Stimulated activated CD4-positive, alpha-beta T cell treated with anti-CD3 and anti-CD28 coated beads, Interleukin-4, amount 100 ng/mL, for 48 hours (primary cell): ENCODE measurements at places on chromosomes 6 and 20.
A peak's percentile ranks its signal among the peaks of the same experiment; 100 is the strongest.

DNA sequence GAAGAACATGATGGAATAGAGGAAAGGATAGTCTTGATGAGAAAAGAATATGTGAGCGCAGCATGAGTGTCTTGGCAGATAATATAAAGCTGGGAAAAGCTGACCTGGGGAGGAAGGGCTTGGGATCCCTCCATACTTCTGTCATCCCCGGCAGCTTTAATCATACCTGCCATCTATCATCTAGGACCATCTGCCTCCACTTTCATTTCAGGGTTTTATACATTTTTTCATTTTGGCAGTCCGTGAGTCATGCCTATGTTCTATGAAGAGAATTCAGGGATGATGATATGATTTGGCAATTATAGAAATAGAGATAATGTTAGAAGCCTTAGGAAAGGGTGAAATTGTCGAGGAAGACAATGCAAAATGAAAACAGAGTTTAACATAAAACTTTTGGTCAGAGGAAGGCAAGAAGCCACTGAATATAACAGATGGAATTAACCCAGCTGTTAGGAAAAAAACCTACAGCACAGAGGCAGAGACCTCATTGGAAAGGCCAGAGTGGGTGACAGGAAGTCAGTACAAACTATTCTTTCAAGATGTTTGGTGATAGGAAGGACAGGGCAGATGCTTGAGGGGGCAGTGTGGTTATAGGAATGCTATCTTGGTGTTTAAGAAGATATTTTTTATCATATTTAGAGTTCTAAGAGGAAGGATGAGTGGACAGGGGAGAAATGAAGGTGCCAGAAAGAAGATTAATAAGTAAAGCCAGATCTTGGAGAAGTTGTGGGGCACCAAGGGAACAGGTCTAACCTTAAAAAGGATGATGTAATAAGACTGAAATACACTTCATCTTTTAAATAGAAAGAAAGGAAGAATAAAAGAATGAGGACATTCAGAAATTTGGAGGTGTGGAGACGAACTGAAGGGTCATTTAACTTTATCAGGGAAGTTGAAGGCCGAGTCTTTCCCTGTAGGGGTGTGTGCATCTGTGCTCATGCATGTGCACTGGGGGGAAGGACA lies 37.8 kb downstream of the MARCKS start:
- no peak for DNase-seq

DNA sequence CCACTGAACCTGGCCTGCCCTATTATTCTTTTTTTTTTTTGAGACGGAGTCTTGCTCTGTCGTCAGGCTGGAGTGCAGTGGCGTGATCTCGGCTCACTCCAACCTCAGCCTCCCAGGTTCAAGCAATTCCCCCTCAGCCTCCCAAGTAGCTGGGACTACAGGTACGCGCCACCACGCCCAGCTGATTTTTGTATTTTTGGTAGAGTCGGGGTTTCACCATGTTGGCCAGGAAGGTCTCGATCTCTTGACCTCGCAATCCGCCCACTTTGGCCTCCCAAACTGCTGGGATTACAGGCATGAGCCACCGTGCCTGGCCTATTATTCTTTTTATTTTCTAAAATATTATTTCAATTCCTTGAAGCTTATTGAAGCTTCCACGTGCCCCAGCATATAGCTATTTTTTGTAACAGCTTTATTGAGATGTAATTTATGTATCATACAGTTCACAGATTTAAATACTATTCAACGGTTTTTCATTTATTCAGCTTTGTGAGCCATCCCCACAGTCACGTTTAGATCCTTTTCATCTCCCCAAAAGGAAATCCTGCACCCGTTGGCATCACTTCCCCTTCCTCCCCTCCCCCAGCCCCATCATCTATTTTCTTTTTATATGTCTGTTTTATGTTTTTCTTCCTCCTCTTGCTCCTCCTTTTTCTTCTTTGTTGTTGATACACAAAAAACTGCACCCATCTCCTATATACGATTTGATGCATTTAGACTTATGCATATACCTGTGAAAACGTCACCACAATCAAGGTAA lies 13.5 kb upstream of the MDFI start:
- DNase-seq: no peak

- no peak for DNase-seq
Observed at GRCh38 chr20:61815176-61815575, 250.5 kb downstream of the TAF4 start.

DNA sequence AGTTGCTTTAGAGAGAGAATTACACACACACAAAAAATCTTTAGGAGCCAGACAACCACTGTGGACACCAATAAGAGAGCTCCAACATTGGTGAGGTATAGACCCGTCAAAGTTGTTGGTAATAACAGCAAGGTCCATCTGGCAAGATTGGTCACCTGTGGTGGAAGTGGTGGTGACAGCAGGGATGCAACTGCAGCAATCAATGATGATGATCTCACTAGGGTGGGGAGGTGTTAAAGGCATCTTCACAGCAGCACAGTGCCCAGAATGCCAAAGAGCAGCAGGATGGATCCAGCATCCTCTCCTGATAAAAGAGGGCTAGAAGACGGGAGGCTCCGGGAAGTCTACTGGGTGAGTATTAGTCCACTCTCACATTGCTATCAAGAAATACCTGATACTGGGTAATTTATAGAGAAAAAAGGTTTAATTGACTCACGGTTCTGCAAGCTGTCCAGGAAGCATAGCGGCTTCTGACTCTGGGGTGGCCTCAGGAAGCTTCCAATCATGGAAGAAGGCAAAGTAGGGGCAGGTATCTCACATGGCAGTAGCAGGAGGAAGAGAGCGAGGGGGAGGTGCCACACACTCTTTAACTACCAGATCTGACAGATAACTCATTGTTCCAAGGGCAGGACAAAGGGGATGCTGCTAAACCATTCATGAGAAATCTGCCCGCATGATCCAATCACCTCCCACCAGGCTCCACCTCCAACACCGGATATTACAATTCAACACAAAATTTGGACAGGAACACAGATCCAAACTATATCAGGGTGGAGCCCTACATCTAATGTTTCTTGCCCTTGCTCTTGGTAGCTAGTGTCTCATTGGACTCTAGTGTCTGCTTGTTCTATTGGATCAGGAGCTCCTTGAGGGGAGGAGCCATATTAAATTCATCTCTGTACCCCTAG lies 48.9 kb downstream of the KLHL31 start:
- DNase-seq: no peak

GRCh38 chr20:1472556-1473245 lies 6.1 kb upstream of the NSFL1C start:
- DNase-seq: no peak

DNA sequence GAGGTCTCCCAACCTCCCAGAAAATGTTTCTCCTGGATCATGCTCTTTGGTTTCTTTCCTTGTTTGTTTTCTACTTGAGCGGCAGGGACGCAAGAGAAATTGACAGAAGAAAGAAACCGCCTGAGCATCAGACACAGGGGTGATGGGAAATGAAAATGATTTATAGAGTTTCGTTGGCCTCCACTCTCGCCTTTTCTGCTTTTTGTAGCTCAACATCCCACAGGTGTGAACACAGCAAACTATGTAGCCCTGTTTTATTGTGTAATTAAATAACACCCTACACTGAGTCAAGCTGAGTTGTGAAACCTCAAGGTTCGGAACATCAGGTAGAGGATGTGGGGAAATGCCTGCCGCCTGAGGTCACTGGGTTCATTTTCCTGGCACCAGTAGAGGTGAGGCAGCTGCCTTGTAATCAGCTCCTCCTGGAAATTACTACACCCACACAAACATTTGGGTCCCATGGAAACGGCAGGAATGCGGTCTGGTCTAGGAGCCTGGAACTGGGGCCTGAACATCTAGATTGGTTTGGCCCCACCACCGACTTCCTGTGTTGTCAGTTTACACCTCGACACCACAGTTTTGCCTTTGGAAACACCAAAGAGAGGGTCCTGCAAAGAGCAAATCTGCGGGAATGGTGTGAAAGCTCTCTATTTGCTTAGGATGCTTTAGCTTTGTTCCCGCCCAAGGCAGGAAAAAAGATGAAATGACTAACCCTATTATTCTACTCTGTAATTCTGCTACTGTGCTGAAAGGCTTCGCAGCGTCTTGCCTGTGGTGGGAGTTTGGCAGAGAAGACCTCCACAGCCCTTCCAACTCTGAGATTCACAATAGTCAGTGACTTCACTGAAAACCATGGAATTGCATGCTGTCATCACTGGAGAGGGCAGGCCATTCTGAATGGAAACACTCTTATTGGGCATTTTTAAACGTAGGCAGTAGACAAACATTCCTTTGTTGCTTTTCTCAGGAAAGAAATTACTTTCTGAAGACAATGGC lies 53.0 kb downstream of the ADAT2 start:
- DNase-seq: no peak

GRCh38 chr20:47262365-47263013 lies 94.0 kb downstream of the ZMYND8 start:
- no peak for DNase-seq

DNA sequence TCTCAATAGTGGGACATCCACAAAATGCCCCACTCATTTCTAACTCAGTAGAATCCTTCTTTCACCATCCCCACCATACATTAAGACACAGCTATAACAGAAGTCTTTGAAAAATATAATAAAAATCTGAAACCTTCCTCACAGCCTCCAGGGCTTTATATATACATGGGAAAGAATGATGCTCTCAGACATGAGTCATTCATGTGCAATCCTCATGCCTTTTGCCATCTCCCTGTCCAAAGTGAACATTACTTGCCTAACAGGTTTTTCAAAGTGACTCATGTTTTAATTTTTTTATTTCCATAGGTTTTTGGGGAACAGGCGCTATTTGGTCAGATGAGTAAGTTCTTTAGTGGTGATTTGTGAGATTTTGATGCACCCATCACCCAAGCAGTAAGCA lies 162.7 kb downstream of the RALGAPA2 start:
- DNase-seq: no peak

GRCh38 chr6:46054516-46054915 lies 38.9 kb upstream of the CLIC5 start:
- no peak for DNase-seq

DNA sequence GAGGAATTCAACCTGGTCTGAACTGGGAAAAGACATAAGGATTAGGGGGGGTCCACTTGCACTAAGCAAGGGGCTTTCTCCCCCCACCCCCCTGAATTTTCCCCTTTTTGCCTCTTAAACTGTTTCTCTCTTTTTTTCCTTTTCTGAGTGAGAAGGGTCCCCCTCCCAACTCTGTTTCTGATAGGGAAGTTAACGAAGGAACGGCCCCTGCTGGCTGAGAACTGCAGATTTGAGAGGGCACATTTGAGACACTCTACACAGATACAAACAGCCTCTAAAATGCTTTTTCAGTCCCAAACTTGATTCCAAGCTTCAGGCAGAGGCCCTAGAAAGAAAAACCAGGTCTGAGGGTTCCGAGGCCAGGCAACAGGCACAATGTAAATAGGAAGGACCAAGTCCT lies 91.7 kb downstream of the JARID2 start:
- DNase-seq: no peak

- no peak for DNase-seq
Observed at GRCh38 chr20:15265581-15266309, 928.3 kb upstream of the FLRT3 start.

GRCh38 chr20:19966840-19967239 lies 50.3 kb upstream of the NAA20 start:
- DNase-seq: no peak

GRCh38 chr6:2893281-2893680 lies 9.8 kb downstream of the SERPINB9 start:
- no peak for DNase-seq

- no peak for DNase-seq
Observed at GRCh38 chr6:141290941-141291721, 841.6 kb upstream of the GJE1 start.

GRCh38 chr20:53555081-53555480 lies 38.6 kb downstream of the ZNF217 start:
- no peak for DNase-seq

DNA sequence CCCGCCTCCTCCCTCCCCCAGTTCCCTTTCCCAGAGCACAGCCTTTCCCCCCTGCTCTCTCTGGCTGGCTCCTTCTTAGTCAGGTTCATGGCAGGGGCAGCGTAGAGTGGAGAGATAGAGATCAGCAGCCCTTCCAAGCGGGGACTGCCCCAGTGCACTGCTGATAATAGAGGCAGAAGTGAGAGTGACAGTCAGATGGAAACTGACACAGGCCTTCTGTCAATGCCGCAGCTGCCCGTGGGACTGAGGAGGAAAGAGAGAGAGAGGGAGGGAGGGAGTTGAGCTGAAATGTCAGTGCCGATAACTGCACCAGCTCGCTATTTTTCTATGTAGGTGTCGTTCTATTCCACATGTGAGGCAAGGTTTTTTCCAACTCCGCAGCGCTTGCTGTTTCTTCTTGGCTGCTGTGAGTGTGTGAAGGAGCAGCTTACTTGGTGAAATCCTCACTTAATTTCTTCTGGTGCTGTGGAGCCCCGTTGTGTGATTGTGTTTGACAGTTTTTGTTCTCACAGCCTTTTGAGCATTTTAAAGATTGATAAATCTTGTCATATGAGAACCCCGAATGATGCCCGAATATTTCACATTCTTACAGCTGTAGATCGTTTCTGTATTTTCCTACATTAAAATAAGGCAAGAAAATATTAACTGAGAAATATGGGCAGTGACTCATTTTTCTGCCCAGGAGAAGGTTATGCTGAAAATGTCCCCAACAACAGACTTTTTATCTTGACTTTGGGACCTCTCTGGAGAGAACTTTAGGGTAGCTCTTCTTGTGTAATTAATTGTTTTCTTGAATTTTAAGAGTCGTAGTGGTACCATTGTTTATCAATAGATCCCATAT lies 386.4 kb upstream of the MMS22L start:
- DNase-seq: no peak

- DNase-seq: no peak
Observed at GRCh38 chr20:39916236-39916765, 772.7 kb downstream of the MAFB start.

GRCh38 chr6:163332575-163332974 lies 81.9 kb upstream of the QKI start:
- DNase-seq: no peak

DNA sequence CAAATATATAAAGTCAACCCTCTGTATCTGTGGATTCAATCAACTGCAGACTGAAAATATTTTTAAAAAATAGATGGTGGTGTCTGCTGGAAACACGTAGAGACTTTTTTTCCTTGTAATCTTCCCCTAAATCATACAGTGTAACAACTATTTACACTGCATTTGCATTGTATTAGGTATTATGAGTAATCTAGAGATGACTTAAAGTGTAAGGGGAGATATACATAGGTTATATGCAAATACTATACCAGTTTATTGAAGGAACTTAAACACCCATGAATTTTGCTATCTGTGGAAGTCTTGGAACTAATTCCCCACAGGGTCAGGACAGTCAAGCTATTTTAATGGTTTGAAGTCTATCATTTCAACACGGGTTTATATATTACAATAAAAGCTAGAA lies 10.2 kb downstream of the HDAC2 start:
- no peak for DNase-seq

GRCh38 chr6:154706389-154706788 lies 26.8 kb upstream of the SCAF8 start:
- no peak for DNase-seq

- DNase-seq: peak; percentile 78
Observed at GRCh38 chr20:50192364-50193198, 2.0 kb downstream of the CEBPB start.

DNA sequence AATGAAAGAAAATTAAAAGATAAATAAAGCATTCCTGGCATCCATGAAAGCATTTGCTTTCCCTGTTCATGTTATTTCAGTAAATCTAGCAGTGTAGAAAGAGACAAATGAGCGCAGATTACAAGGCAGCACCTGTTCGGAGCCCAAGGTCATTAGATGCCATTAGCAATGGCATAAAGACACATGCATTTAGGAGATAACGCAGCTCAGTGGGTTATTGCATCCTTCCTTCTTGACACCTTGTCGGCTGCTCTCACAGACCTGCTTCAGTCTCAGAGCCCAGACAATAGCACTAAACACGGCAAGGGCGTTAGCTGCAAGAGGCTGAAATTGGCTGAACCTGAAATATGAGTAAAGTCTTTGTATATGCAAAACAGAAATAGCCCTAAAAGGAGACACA lies 140.3 kb downstream of the ATXN1 start:
- DNase-seq: no peak
